C1 segment of cervical spinal cord (tissue), 14 donors: ENCODE measurements at places on chromosomes 7 and 10.

GRCh38 chr10:117221156-117221711 is 19.7 kb upstream of the SLC18A2 start:
- no peak for DNase-seq

DNA sequence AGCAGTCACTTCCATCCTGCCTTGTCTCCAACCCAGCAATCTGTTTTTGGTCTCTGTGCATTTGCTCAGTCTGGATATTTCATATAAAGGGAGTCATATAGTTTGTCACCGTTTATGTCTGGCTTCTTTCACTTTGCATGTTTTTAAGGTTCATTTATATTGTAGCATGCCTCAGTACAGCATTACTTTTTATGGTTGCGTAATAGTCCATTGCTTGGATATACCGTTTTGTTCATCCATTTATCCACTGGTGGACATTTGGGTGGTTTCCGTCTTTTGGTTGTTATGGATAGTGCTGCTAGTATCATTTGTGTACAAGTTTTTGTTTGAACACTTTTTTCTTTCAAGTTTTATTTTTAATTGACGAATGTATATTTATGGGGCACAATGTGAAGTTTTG is 18.2 kb downstream of the TBC1D12 start:
- DNase-seq = no peak

- DNase-seq = no peak
These were observed 229.4 kb downstream of the LRMDA start for GRCh38 chr10:75660823-75661222.

DNA sequence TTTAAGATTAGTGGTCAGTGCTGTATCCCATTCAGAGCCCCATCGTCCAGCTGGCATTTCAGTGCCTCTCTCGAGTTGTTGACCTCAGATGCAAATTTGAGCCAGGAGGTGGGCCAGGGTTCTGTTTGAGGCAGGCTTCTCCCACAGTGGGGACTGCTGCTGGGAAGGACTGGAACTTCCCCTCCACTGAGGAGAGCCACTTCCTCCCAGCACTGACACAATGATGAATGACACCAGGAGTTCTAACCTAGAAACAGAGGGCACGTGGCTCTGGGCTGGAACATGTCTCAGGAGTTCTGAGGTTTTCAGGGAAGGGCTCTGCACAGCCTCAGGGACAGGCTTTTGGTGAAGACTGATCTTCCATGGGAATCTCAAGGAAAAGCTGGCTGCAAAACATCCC is 18.3 kb upstream of the BTBD16 start:
- no peak for DNase-seq

- DNase-seq = no peak
These were observed 938 bp upstream of the TCTN3 start for GRCh38 chr10:95694665-95695064.

GRCh38 chr10:19332304-19332703 is 283.7 kb downstream of the MALRD1 start:
- no peak for DNase-seq

DNA sequence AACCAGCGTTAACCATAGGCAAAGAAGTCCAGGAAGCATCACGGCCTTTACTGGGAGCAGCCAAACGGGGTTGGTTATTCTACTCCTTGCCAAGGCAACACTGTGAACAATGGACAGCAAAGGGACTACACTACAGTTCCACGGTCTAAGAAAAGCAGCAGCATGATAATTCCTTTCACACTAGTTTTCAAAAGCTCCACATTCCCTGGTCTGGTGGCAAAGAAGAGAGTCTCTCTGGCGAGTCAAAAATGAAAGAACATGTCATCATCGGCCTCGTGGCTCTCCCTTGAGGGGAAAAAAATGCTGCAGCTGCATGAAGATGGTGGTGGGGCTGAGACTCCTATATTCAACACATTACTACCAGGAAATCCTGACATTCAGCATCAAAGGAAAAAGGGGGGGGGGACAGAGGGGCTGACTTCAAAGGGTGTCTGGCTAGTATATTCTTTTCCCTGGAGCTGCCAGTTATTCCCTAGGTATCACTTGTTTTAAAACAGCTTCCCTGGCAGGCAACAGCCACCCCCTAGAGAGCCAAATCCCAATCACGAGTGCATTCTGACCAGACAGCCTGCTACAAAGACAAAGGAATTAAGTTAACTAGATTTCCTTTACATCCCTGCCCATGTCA is 49.1 kb downstream of the SLC37A3 start:
- DNase-seq = no peak

GRCh38 chr10:110009736-110010475 is 2.1 kb downstream of the ADD3 start:
- DNase-seq = no peak

DNA sequence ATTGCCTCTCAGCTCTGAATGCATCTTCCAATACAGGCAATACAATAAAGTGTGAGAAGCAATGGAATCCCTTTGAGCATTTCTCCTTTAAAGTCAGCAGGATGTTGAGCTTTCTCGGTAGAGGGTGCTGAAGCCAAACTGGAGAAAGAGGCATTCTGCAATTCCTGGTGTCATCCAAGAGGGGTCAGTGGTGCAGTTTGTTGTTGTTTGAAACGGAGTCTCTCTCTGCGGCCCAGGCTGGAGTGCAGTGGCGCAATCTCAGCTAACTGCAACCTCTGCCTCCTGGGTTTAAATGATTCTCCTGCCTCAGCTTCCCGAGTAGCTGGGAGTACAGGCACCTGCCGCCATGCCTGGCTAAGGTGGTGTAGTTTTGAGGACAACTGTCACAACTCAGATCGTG is 486.5 kb downstream of the CALN1 start:
- DNase-seq = no peak

GRCh38 chr7:154783281-154783909 is 219.5 kb downstream of the PAXIP1 start:
- no peak for DNase-seq

DNA sequence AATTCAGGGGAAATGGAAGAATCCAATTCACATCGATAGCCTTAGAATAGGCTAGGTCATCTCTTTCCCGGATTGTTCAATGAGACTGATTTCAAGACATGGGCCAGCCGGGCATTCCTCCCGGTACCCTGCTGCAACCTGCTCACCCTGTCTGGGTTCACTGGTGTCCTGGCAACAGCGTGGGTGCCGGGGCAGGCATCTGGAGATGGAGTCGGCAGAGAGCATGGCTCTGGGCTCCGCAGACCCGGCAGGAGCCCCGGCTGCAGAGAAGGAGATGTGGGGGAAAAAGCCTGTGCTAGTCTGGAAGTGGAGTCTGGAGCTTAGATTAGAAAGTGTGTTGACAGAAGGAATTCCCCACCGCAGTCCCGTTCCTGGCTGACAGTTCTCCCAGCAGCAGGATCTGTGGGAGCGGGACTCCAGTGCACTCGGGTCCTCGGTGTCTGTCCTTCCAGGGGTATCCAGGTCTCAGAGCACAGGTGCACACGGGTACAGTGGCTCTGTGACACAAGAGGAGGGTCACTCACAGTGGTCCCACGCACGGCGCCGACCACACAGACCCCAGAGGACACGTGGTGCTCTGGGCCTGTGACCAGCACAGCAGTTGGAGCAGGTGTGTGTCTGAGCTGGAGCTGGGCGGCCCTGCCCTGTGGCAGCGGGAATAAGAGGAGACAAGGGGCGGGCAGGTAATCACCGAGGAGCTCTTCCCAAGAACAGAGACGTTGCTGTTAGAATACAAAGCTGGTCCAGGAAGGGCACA is 65.7 kb upstream of the PITRM1 start:
- DNase-seq = no peak

- DNase-seq = no peak
These were observed 340.0 kb upstream of the NRG3 start for GRCh38 chr10:81534991-81535390.

DNA sequence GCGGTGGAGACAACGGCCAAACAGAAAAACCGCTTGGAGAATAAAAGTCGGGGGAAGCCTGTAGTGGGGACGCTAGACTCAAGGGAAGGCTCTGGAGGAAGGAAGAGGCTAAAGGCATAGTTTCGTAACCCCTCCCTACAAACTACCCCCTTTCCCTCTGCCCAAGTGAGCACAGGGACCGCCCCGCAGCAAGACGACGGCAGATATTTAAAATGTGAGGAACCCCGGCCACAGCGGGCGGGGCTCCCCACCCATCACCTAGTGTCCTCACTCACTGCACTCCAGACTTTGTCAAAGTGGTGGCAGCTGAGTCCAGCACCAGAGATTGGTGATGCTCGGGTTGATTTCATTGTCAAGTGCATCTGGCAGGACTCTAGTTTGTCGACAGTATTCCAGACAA is 69.1 kb downstream of the PRKAG2 start:
- DNase-seq = no peak

DNA sequence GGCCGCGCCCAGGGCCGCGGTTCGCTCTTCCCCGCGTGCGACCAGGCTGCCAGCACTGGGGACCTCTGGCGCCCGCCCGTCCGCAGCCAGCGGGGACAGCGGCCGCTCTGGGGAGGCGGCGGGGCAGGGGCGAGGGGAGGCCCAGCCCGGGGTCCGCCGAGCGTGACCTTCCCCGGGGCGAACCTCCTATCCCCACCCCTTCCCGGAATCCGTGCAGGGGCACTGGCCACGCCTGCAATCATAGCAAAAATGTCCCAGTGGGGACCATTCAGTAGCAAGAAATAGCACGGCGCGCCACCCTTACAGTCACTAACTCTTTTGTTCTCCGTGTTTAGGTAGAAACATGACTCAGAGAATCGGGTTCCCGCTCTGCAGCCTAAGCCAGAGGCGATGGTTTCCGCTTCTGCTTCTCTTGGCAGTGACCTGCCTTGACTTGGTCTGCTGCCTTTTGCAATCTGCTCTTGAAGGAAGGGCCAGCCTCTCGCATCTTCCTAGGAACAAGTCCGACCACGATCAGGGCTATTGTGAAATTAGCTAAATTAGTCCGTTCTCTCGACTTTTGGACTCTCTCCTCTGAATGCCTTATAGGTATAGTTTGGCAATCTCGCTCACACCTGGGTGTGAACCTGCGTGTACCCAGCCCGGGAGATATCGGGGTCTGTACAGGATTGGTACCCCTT is 79.3 kb upstream of the ACBD5 start:
- DNase-seq = no peak

DNA sequence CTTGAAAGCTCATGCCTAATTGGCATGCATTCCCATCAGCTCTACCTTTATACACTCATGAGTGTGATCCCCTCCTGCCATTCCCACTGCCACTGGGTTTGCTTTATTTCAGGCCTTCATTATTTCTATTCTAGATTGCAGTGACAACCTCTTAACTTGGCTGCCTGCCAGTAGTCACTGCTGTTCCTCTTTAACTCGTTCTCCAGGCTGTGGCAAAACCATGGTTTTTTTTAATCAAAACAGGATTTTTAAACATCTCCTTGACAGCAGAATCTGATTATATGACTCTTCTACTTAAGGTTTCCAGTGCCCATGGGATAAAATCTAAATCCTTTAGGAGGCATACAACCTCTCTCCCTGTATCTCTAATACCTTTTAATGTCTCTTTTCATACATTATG is 223.7 kb upstream of the PCDH15 start:
- DNase-seq = no peak

GRCh38 chr10:75358835-75359421 is 42.6 kb downstream of the ZNF503 start:
- DNase-seq = no peak

GRCh38 chr10:36592964-36593363 is 532.4 kb upstream of the ANKRD30A start:
- no peak for DNase-seq

GRCh38 chr10:125871338-125871737 is 9.8 kb downstream of the DHX32 start:
- no peak for DNase-seq

DNA sequence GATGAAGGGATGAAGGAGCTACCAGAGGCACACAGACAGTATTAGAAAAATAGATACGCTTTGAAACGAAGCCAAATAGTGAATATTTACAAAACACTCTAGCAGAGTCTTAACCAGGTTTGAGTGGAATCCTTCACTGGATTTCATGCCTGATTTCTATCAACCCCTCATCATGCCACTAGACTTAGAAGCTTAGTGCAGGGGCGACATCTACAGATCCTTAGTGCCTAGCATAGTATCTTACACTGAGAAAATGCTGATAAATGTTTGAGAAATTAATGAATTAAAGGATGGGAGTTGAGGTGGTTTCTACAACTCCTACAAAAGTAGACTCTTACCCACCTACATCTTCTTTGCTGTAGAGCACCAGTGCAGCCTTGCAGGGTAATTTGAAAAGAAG is 54.7 kb upstream of the CCNJ start:
- DNase-seq = no peak

DNA sequence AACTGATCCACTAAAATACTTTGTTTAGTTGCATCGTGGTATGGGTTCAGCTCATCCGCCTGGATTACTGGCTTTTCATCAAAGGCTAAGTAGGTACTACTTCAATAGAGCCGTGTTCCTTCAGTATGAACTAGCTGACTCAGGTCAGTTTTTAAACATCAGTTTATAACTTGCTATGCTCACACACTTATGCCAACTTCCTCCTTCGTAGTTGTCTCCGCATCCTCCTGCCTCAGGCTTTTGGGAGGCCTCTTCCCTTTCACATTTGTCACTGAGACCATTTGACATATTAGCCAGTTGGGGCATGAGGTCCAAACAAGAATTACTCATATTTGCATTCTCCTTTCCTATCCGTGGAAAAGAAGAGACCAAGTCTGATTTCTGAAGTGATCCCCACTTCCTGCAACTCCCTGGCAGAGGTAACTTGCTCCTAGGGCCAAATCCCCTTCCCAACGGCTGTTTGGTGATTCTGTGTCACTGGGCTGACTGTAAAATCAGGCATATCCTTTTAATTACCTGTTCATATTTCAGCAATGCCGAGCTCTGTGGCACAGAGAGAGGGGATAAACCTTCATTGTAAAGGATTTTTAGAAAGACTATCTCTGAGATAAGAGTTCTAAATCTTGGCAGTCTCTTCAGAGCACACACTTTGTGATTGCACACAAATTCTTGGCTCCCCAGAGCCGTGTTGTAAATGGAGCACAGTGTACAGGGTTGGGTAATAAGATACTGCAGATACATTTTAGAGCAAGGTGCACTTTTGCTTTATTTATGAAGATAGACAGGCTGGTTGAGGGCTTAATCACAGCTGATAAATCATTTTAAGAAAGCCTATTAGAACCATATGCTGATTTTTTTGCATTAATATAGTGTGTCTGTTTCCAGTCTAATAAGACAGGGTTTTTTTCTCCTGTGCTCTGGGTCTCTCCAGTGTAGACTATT is 108.0 kb downstream of the CREB5 start:
- no peak for DNase-seq

- no peak for DNase-seq
These were observed 75.6 kb downstream of the KAT6B start for GRCh38 chr10:74901867-74902450.

- DNase-seq = no peak
These were observed 48.8 kb downstream of the PLPP4 start for GRCh38 chr10:120505866-120506265.

GRCh38 chr10:109892117-109892516 is 31.2 kb downstream of the XPNPEP1 start:
- no peak for DNase-seq

DNA sequence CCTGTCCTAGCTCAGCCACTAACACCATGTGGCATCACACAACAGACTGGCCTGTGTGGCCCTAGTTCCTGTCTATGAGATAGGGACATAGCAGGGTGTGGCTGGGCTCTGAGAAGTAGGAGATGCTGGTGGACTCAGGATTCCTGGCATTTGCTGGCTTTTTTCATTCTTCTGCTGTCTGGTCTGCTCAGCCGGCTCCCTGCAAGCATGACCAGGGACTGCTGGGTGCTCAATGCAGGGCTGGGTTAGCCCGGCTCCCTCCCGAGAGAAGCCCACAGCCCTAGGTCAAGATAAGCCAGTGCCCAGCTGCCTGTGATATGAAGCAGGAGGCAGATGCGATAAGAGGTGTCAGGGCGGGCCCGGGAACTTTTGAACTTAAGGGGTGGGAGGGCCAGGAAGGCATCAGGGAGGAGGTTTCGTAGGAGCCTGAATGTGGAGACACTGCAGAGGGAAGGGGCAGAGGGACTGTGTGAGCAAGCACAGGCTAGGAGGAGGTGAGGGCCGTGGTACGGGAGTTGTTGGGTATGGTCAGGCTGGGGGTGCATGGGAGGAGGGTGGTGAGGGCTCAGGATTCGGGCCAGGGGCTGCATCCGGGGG is 3.5 kb downstream of the AQP1 start:
- DNase-seq = no peak
